ENCODE measurements at places on chromosomes 12 and 14.

- no peak for DNase-seq
Measured at GRCh38 chr14:99258341-99258861, 13.6 kb downstream of the BCL11B start.

DNA sequence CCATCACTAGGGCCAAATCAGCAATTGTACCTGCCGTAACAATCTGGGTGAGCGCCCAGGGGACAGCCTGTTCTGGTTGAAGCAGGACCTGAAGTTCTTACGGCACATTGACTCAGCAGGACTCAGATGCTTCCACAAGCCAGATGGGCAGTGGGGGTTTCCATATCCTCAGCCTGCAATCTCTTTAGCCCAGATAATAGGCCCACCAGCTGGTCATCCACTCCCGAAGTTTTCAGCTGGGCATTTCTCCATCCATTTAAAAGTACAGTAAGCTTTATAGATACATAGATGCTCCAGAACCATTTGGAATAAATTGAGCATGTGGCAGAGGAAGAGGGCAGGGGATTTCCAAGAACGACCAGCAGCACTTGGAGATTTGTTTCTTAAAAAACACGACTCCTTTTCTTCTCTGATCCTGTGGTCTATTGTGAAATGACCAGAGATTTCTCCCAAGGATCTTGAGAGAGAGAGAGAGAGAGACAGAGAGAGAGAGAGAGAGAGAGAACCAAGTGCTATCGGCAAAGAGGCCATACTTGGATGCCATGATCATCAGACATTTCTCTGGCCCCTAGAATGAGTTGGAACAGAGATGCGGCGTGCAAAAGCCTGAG is 74.8 kb upstream of the PLXNC1 start:
- DNase-seq: no peak

DNA sequence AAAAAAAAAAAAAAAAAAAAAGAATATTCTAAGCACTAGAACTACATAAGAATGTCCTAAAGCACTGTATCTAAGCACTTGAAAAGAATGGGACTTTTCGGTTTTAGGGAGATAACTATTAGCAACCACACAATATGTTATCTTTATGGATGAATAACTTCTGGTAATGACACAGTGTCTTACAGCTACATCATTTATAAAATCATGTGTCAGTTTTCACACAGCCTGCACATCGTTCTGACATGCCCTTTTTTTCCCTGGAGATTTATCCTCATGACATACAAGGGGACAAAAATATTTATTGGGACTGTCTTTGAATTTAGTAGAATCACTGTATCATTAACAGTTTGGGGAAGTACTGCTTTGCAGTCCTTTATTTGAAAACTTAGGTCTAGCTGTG is 17.3 kb downstream of the TMEM19 start:
- no peak for DNase-seq

GRCh38 chr12:11763760-11764520 is 114.5 kb downstream of the ETV6 start:
- no peak for DNase-seq

GRCh38 chr14:22847661-22848341 is 11.4 kb downstream of the MMP14 start:
- DNase-seq: no peak

GRCh38 chr12:91381309-91381804 is 198.7 kb upstream of the DCN start:
- DNase-seq: no peak

- no peak for DNase-seq
Measured at GRCh38 chr12:13032164-13032563, 12.0 kb upstream of the FAM234B start.

Data from stimulated activated CD4-positive, alpha-beta T cell treated with anti-CD3 and anti-CD28 coated beads, Interleukin-15, amount 100 ng/mL, for 1 hour (primary cell).